NAMALWA (cell line): ENCODE measurements at places on chromosomes 4 and X.

DNA sequence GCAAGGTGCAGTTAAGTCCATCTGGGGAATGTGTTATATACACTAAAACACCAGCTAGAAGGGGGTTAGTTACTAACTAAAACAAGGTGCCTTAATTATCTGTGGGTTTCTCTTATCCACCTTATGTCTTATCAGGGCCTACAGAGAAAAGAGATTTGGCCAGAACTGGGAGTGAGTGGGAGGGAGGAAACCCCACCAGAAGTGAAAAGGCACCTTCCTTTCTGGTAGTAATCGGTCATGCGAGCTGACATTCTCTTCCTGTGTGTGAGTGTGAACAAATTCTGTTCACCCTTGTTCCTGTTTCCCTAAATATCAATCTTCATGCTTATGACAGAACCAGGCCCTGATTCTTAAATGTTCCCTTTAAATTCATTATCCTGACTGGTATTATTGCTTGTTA, 43.5 kb downstream of the SRPX2 start:
- DNase-seq = no peak

DNA sequence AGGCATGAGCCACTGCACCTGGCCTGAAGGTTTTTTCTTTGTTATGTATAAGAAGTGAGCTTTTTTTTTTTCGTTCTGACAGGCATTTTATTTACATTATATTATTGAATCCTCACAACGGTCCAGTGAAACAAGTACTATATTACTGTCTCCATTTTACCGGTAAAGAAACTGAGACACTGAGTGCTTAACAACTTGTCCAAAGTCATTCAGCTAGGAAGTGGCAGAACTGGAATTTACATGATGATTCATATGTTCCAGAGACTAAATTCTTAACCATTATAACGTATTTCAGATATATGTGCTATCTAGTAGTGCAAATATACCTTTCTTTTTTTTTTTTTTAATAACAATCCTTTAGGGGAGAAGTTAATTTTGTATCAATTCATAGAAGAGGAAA, 18.4 kb upstream of the SLC6A14 start:
- no peak for DNase-seq

DNA sequence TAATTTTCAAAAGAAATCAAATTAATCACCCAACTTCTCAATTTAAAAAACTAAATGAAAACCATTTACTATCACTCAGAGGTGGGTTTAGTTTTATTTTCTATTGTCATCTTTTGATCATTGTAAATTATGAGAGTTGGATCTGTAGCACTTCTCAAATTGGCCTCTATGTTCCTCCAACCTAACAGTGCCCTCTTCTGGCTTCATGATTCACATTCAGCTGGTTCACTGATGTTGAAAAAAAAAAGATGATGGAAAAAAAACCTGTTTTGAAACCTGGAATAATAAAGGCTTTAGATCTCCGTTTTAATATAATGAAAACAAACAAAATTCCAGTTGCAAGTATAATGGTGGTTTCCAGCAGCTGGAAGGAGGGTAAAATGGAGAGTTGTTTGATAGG, 2.4 kb upstream of the NBDY start:
- peak; percentile 67 for DNase-seq

DNA sequence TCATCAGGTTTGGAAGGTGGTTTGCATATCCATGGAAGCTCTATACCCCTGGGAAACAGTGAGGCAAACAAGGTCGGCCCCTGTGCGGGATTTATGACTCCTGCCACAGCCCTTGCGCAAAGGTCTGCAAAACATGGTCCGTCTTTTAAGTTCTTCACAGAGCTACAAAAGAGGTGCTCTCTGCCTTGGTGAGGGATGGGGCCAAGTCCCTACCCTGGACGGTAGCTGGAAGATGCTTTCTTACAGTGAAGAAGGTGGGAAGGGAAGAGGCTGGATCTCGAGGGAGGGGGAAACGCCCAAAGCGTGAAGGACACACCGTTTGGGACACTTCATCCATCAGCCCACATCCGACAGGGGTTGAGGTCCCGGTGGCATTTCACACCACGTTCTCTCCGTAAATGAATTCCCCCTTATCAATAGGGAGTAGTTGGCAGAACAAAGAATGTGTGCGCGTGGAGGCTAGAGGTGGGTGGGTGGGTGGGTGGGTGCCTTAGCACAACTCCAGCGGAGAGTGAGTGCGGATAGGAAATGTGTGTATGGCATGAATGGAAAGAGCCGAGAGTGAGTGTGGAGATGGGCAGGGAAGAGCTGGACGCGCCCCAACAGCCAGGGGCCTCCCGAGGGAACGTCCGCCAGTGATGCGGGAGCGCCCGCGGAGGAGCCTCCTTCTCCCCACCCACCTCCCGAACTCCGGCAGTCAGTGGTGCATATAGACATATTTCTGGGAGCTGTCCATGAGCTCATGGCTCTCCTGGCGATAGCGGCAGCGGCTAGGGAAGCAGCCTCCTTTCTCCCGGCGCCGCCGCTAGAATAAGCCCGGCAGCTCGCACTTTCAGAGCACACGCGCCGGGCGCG, 68.3 kb downstream of the LARP7 start:
- no peak for DNase-seq

- DNase-seq = no peak
These were observed 2362.2 kb upstream of the AGA start for GRCh38 chr4:179804440-179804839.

- DNase-seq = no peak
These were observed 1.4 kb upstream of the POLA1 start for GRCh38 chrX:24692305-24692704.

DNA sequence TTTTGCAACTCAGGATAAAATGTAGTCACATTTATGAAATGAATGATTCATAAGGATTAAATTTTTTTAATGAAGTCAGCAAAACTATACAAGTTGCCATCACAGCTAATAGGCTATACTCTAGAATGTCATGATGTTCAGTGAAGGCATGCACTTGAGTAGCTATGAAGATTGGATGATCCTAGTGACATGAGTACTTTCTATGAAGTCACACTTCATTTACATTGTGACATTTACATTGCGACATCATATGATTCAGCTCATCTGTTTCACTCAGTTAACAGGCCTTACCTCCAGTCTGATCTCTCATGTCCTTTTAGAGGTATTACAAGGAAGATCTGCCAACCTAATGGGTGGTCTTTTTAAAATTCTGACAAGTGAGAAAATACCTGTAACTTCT, 82.7 kb upstream of the FGF13 start:
- DNase-seq = no peak

GRCh38 chr4:134388351-134388750, 186.8 kb upstream of the PABPC4L start:
- DNase-seq = no peak

GRCh38 chr4:4866124-4866865, 6.8 kb downstream of the MSX1 start:
- DNase-seq = no peak
